ENCODE measurements at places on chromosomes 7 and 10.

GRCh38 chr7:80641548-80641947 lies 3.1 kb downstream of the CD36 start:
- DNase-seq = no peak

DNA sequence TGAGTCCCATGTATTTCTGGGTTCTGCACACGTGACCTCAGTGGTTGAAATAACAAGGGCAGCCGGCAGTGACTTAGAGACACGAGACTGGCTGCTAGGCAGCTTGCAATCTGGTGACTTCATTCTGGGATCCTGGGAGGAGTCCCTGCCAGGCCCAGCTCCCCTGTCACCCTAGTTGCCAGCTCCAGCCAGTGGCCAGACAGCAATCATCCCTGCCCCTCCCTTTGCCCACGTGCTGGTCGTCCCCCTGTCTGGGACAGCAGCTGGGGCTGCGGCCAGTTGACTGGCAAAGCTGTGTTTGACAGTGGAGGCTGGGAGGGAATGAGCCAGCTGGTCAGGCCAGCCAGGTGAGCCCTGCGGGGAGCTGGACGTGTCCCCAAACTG lies 30.0 kb downstream of the ADGRA1 start:
- no peak for DNase-seq

GRCh38 chr10:130847170-130847569 lies 464.4 kb downstream of the TCERG1L start:
- no peak for DNase-seq

DNA sequence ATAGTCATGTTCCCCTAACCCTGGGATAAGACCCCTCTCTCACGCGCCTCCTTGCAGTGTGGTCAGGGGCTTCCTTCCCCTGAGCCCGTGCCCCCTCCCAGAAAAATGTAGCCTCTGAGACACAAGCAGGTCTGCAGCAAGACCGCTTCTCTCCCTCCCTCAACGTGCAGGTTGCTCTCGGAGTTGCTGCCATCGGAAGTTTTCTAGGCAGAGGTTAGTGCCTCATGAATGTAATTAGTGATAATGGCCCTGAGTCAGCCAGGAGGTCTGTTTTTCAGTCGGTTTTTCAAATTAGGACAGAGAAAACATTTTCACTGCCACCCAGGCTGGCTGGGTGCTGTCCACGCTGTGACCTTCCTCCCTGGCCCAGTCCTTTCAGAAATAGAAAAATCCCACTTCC lies 43.2 kb upstream of the PRLHR start:
- DNase-seq = no peak

DNA sequence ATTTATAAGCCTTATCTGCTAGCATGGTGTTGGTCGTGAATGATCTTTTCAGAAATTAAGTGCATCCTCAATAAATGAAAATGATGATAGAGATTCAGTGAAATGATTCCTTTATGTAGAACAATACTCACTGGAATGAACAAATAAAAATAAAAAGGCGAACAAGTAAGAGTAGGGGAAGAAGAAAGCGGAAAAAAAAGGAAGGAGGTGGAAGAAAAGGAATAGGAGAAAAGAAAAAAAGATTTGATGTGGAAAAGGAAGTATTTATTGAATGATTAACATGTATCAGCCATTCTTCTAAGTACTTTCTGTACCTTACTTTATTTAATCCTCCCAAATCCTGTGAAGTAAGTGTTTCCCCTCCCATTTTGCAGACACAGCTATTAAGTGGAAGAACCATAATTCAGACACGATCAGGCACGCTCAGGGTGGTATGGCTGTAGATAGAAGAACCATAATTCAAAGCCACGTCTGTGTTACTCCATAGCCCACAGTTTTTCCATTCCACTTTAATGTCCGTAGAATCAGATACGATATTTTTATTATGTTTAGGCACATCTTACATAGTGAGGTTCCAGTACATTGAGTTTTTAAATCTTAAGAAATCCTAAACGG lies 156.2 kb upstream of the LAMB4 start:
- DNase-seq = no peak

GRCh38 chr10:121590772-121591171 lies 7.5 kb downstream of the FGFR2 start:
- no peak for DNase-seq

GRCh38 chr7:34584526-34584925 lies 73.5 kb upstream of the NPSR1 start:
- DNase-seq = no peak

- no peak for DNase-seq
Measured at GRCh38 chr10:112783351-112784021, 166.6 kb upstream of the TCF7L2 start.

- no peak for DNase-seq
Measured at GRCh38 chr10:4120096-4120853, 335.3 kb upstream of the KLF6 start.

DNA sequence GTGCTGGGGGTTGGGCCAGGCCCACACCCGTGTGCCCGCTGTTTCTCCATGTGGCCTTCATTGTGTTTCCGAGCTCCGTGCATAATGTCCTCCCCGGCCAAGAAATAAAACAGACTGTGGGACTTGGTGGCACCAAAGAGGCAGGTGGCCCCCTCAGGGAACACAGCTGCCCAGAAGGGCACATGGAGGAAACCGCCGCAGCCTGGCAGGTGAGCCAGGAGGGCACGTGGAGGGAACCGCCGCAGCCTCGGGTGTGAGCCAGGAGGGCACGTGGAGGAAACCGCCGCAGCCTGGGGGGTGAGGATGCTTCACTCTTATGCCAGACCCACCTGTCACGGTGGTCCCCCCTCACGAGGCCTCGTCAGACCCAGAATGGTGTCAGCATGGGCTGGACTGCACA lies 288.7 kb downstream of the WDR37 start:
- DNase-seq = no peak

Data from nucleus accumbens (tissue), 56 donors.